ENCODE measurements at places on chromosomes 5 and 9.

DNA sequence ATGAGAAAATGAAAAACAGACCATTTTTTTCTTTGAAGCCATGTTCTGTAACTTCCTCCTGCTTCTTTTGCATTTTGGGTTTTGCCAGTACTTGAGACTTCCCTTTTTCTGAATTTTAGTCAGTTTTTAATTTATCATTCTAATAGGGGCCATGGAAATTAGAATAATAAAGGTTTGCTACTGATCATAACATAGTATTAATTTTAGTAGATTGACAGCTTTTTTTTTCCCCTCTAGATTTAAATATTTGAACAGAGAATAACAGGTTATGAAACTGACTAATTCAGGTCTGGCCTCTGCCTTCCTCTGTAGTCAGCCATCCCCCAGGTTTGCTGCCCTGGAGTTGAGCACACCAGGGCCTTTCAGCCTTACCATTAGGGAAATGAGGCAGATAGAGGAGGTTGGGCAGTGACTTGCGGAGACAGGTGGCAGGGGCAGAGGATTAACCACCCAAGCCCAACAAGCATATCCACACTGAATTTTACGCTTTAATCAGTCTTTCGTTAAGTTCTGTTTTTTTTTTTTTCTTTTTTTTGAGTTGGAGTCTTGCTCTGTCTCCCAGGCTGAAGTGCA is 80.1 kb upstream of the TNFAIP8 start:
- no peak for DNase-seq

GRCh38 chr9:130186839-130187522 is 14.8 kb downstream of the NCS1 start:
- peak; percentile 93 for DNase-seq

GRCh38 chr5:97141031-97141430 is 1.4 kb downstream of the LIX1 start:
- no peak for DNase-seq

GRCh38 chr5:132389585-132390286 is 20.2 kb downstream of the SLC22A5 start:
- DNase-seq: peak; percentile 98

- no peak for DNase-seq
These were observed 40.9 kb downstream of the PAM start for GRCh38 chr5:102796009-102796408.

GRCh38 chr5:4191703-4192102 is 596.1 kb downstream of the IRX1 start:
- no peak for DNase-seq

DNA sequence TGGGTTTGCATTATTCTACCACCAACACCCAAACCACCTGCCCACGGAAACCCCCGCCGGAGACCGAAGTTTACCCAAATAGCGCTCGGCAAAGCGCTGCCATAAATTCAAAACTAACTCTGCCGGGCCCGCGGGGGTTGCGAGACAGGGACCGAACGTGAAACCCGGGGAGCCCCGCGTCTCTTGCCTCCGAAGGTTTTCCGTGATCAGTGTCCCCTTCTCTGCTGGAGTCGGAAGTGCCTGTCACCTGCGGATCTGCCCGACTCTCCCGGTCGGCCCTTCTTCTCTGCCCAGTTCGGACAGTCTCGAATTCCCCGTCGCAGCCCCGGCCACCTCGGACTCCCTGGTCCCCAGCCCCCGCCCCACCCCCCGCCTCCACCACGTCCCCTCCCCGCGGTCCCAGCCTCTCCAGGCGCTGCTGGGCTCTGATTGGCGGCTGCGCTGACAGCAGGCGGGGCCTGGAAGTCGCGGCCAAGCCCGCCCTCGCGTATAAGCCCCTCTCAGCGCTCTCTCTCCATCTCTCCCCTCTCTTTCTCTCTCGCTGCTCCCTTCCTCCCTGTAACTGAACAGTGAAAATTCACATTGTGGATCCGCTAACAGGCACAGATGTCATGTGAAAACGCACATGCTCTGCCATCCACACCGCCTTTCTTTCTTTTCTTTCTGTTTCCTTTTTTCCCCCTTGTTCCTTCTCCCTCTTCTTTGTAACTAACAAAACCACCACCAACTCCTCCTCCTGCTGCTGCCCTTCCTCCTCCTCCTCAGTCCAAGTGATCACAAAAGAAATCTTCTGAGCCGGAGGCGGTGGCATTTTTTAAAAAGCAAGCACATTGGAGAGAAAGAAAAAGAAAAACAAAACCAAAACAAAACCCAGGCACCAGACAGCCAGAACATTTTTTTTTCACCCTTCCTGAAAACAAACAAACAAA is at the start of gene RORB:
TSS of gene RORB (plus strand) at position 517 of the 929 bp plus-strand sequence. CDS start 642 bp downstream, outside the sequence.
- DNase-seq: peak; percentile 31

DNA sequence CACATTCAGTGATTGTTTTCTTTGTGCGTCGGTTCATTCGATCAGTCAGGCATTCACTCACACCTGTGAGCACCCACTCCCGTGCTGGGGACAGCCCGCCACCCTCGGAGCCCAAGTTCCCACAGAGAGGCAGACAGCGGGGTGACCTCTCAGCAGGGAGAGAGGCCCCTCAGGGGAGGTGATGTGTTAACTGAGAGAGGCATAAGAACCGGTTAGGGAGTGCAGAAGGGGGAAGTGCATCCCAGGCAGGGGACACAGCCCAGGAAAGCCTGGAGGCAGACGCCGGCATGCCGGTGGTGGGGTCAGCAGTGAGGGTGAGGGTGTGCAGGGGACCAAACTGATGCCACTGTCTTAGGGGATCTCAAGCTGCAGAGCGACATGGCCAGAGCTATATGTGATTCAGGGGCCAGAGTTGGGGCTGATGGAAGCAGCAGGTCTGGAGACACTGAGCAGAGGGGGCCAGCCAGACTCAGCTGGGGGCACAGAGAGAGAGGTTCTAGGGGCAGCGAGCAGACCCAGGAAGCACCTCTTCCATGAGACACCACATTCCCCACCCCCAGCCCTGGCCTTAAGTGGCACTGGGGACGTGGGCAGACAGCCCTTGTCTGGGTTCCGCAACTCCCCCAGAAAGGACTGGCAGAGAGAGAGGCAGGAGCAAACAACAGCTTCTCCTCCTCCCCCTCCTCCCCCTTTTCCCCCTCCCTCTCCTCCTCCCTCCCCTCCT is 35.9 kb downstream of the HK3 start:
- no peak for DNase-seq

DNA sequence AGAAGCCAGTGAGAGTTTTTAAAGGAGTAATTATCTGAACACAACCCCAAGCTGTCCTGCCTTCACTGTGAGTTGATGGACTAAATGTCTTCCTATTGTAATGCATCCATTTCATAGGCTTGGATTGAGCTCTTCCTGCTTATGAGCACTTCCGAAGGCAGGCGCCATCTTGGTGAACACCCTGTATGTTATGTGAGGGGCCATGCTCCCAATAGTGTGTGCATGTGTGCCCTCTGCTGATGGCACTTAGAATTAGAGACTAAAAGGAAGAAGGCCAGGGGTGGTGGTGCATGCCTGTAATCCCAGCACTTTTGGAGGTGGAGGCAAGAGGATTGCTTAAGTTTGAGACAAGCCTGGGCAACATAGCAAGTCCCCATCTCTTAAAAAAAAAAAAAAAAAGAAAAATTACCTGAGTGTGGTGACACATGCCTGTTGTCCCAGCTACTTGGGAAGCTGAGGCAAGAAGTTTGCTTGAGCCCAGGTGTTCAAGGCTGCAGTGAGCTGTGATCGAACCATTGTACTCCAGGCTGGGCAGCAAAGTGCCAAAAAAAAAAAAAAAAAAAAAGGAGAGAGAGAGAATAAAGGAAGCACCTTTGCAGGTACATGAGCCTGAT is 65.0 kb downstream of the C9orf152 start:
- no peak for DNase-seq

- DNase-seq: no peak
These were observed 303.6 kb downstream of the FBXL17 start for GRCh38 chr5:108078345-108078744.

GRCh38 chr5:107672211-107673038 is 1.7 kb upstream of the EFNA5 start:
- peak; percentile 62 for DNase-seq

GRCh38 chr9:113465599-113466140 is 2.1 kb downstream of the RGS3 start:
- no peak for DNase-seq

DNA sequence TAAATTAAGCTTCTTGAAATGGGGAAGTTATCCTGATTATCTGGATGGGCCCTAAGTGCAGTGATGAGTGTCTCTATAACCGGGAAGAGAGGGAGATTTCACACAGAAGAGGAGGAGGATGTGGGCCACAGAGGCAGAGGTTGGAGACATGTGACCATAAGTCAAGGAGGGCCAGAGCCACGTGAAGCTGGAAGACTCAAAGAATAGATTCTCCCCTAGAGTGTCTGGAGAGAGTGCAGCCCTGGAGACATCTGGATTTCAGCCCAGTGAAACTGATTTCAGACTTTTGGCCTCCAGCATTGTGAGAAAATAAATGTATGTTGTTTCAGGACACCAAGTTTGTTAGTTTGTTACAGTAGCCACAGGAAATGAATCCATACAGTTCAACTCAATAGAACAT is 442.9 kb downstream of the NTRK2 start:
- DNase-seq: no peak

DNA sequence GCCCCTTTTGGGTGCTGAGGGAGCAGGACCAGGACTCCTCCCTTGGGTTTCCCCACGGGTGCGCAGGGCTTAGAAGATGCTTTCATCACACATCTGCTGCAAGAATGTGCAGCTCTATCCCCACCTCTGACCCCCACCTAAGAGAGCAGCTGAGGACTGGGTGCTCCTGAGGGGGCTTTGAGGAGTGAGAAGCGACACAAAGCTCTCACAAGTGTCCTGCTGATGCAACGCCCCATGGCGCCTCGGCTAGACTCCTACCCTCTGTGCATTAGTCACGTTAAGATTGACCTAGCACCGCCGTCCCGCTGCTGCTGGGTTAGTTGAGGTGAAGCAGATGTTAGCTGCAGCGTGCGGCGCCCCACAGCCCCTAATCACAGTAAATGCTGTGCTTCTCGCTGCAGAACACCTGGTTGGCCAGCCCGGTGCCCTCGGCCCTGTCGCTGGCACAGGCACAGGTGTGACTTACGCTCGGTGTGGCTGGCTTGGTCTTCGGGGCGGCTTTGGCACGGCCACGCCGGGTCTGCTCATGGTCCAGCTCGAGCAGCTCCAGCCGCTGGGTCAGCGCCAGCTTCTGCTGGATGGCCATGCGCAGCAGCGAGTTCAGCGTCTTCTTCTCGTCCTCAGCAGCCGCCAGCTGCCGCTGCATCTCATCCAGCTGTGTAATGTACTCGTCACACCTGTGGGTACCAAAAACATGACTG is 45.0 kb upstream of the IPPK start:
- DNase-seq: no peak

GRCh38 chr9:108290839-108291585 is 564.8 kb downstream of the ACTL7B start:
- DNase-seq: peak; percentile 63

DNA sequence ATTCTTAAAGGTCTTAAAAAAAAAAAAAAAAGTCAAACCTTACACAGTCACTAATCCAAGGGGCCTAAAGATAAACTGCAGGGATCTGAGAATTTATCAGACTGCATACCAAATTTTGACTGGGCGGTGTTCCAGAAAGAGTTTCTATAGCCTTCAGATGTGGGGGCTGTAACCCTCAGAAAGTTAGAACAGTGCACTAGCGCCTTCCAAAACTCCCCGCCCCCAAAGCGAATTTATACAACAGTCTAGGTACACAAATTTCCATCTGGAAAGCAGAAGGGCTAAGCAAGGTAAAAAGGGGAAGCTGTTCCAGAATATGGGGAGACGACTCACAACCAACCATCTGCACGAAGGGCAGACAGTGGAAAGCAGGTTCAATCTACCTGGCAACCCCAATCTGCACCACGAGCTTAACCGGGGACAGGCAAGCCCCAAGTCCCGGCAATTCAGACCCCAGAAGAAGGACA is 813 bp downstream of the ERMP1 start:
- no peak for DNase-seq

DNA sequence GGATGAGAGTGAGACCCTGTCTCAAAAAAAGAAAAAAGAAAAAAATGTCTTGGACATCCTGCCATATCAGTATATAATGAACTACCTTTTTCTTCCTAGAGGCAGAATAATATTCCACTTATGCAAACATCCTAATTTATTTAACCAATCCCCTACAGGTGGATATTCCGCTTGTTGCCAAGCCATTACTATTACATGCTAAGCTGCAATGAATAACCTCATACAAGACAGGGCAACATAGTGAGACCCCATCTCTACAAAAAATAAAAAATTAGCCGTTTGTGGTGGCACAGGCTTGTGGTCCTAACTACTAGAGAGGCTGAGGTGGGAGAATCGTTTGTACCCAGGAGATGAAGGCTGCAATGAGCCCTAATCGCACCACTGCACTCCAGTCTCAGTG is 1.7 kb upstream of the AFF4 start:
- DNase-seq: no peak

- DNase-seq: peak; percentile 73
These were observed 12.5 kb upstream of the SYNPO start for GRCh38 chr5:150627731-150628545.

DNA sequence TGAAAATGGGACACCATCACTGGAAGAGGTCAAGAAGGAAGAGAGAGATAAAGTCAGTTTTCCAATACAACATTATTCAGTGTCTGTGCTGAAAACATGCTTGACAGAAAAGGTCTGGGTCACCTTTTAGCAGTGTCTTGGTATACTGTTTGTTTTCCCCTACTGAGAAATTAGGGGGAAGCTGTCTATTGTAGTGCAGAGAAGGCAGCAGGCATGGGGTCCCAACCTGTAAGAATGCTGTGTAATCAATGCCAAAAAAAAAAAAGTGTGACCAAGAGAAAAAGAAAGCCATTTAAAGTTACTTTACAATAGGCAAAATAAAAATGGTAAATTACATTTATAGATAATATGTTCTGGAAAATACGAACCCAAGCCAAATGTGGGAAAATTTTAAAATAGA is 139.3 kb downstream of the RAB3C start:
- DNase-seq: no peak

DNA sequence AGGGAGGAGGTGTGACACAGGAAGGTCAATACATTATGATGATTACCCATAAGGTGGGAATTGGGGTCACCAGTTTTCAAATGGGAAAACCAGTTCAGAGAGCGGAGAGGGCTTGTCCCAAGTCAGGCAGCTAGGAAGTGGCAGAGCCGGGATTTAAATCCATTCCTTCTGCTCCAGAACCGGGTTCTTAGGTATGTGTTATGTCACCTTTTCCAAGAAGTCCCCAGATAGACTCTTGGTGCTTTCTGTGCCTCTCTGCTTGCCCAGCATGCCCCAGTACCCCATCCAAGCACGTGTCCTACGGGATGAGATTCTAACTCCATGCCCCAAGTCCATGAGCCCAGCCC is 69.9 kb downstream of the LMX1B start:
- DNase-seq: no peak

- DNase-seq: no peak
These were observed 24.8 kb downstream of the CEP72 start for GRCh38 chr5:636951-637350.

Measured in AG08395 (cell line).